Stimulated activated CD4-positive, alpha-beta T cell treated with anti-CD3 and anti-CD28 coated beads, Interleukin-1b, Interleukin-23, amount 100 ng/mL, for 24 hours (primary cell): ENCODE measurements at places on chromosomes 7 and 10.

- no peak for DNase-seq
Observed at GRCh38 chr7:129136887-129137642, 7.4 kb upstream of the TSPAN33 start.

DNA sequence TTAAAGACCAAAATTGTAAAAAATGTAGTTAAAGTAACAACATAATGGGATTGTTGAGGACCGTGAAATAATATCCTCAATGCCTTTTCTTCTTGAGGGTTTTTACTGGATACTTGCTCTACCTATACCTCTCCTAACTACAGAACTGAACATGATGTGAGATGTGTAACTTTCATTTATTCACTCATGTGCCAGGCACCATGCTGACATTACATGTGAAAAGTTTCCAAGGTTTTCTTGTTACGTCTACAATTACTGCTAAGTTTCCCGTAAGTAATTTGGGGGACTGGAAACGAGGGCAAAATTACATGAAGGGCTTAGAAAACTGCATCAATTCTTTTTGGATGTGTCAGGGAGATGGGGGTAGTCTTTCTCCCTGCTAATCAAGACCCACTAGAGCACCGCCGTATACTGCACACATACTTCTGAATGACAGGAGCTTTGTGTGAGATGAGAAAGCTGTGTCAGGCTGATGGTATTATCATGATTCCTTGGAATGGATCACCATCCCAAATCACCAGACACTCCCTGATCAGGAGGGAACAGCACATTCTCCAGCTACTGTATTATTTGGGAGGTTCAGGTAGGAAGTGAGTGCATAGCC is 41.8 kb downstream of the PTPRZ1 start:
- no peak for DNase-seq

DNA sequence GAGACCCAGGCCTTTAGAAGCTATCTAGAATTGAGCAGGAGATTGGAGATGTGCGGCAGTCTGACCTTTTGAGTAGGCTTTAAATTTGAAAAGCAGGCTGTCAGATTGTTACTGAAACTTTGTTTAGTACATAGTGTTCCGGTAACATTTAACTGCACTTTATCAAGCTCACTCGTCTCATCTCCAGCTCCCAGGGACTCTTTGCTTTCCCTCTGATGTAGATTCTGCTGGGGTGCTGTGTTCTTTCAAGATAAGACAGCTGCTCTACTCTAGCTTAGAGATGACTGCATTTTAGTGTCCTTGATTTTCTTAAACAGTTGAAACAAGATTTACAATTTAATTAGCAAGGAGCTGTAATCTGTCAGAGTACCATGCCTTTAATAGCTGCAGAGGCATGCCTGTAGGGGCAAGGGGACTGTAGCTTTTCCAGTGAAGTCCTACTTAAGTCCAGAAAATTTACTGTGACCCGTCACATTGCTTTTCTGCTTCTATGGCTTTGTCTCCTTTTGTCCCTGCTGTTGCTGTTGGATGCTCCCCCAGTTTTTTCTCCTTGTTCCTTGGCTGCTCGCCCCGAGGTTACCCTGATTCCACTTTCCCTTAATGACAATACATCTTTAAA is 56.4 kb upstream of the MTPN start:
- no peak for DNase-seq

- no peak for DNase-seq
Observed at GRCh38 chr7:107479303-107479702, 9.4 kb downstream of the GPR22 start.

GRCh38 chr7:15478401-15478800 is 83.4 kb downstream of the AGMO start:
- DNase-seq, result no peak

GRCh38 chr10:14429043-14429700 is 98.4 kb upstream of the FRMD4A start:
- DNase-seq, result no peak

DNA sequence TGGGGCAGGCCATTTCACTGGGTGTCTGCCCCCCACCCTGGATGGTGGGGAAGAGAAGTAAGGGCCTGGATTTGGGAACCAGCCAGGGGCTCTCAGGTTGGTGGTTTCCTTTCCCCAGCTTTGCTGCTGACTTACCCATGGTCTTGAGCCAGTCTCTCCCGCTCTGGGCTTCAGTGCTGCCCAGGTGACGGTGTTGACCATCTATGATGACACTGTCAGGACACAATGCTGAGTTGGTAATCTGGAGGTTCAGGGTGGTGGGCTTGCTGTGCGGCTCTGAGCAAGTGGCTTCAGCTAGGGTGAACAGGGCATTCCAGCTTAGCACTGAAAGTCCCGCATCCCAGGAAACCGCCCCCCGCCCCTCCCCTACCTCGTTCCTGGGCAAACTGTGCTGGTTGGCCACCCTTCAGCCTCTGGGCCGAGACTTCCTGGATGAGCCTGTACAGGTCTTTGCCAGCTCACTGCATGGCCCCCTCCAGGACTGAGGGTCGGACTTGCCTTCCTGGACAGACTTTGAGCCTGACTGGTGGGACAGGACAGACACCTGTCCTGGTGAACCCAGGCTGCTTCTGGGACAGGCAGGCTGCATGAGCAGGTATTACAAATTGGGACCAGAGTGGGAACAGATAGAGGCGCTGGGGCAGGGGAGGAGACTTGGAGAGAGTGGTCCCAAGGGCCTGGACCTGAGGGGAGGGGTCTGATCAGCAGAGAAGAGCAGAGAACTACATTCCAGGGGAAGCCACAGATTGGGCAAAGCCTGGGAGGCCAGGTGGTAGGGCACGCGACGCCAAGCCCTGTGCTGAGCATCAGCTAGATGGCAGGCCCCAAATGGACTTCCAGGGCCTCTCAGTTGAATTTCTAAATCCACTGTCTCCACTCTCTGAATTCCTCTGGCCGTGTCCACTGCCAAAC is 19.9 kb upstream of the ZMIZ1 start:
- DNase-seq, result no peak

- no peak for DNase-seq
Observed at GRCh38 chr7:144497282-144497681, 93.8 kb upstream of the NOBOX start.

DNA sequence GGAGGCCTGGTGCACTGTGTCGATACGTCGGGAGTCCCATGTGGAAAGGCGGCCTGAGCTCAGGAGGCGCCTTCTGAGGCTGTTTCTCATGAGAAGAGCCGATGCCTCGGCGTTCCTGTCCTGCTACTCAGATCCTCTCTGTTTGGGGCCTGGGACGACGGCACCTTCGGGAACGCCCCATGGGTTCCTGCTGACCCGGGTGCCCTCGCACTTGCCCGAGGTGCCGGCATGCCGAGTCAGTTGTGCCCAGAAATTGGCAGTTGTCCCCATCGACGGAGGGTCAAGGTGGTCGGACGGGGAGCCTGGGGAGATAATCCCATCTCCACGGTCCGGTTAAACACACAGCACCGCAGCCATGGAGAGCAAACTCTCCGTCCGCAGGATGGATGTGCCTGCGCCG is 33.0 kb downstream of the NKX6-2 start:
- DNase-seq, result no peak

DNA sequence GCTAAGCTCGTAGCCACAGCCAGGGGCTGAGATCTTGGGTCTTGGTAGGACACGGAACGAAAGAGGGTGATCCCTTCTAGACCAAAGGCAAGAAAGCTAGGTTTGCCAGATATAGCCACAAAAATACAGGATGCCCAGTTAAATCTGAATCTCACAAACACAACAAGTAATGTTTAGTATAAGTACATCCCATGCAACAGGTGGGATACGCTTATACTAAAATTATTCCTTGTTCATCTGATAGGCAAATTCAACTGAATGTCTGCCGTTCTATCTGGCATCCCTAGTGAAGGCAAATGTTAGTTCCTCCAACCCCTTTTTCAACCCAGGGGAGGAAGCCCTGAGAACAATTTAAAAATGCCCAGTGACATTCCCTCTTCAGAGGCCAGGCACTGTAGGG is 131.1 kb upstream of the MGMT start:
- DNase-seq, result no peak

GRCh38 chr7:64863021-64863420 is 40.1 kb upstream of the ZNF273 start:
- no peak for DNase-seq

- DNase-seq, result no peak
Observed at GRCh38 chr10:71763352-71764127, 9.8 kb downstream of the VSIR start.

- no peak for DNase-seq
Observed at GRCh38 chr10:7029672-7030071, 381.2 kb downstream of the SFMBT2 start.

DNA sequence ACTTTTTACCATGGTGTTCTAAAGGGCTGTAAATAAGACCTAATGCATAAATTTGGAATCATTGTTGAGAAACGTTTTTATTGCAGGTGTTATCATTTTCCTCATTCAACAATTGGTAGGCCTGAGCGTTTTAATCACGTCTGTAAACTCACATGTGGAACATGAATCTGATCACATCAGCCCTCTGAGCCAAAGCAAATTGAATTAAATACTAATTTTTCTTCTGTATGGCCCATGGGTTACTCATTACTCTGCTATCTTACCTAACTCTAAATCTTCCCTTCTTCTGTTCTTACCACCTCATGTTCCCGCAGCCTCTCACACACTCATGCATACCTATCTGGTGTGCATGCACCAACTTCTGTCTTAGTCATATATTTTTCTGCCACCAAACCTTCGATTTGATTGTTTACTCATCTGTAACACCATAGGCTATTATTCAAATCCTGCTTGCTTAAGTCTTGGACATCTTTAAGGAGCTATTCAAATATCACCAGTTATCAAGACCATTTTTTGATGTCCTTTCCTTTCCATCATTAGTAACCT is 82.3 kb downstream of the NXPH1 start:
- DNase-seq, result no peak

DNA sequence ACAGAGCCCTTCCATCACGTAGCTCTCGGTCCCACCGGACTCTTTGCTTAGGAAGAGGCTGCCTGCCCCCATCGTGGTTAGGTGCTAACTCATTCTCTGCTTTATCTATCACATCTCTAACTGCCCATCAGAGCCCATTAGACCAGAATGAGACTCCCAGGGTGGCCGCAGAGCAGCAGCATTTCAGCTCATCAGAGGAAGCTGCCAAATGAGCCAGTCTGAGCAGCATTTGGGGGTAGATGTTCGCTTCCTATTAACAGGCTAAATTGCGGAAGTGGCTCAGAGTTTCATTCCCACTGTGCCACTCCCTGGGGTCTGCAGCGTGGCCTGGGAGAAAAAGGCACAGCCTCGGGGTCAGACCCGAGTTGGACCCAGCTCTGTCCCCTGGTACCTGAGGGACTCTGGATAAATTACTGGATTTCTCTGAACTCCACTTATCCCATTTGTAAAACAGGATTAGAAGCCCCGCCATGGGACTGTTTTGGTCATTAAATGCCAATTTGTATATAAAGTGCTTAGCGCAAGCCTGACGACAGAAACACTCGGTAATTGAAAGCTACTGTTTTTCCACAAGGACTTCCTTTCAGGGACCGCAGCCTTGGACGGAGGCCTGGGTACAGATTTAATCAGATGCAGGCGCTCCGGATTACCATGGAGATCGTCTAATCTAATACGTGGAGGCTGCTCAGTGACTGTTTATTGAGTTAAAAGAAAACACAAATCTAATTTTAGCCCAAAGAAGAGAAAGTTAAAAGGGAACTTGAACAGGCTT is 73.8 kb upstream of the PRLHR start:
- DNase-seq, result no peak

- no peak for DNase-seq
Observed at GRCh38 chr7:36491317-36491716, 101.7 kb downstream of the ANLN start.

DNA sequence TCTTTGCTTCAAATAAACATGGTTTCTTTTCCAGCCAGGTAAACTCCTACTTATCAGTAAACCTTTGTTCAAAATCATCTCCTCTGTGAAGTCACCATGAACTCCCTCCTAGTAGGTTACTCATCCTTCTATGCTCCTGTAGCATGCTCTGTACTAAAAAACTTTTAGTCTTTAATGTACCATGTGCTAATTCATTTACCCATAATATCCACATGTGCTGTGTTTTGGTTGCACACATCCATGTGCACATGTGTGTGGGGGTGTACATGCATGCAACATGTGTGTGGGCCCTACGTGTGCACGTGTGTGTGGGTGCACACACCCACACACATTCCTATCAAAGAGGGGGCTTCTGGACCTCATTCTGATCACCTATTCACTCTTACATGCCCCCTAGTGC is 259.9 kb upstream of the SP4 start:
- no peak for DNase-seq

DNA sequence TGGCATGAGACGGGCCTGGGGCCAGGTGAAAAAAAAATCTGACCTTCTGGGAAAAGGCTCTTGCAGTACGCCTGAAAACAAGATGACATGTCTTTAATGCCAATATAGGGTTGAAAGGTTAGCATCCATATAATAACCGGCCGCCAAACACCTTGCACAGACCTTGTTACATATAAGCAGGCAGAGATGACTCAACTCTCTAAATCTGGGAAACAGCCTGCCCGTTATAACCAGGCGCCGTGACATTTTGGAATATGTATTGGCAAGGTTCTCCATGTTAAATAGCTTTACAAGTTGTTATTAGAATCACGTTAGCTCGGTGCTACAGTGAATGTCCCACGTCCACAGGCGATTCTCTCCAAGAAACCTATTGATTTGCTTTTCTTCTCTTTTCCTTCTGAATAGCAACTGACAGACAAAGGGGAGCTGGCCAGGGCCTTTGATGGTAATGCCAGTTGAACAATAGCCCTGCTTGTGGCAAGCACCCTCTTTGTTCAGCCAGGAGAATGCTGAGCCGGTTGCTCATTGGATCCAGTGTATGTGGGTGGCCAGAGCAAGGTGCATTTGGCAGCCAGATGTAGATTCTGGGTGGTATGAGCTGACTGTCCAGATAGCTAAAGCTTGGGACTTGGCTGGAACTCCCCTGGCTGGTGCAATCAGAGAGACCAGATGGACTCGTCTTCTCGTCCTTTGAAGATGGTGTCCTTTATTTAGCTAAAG is 80.1 kb upstream of the AUTS2 start:
- DNase-seq, result no peak

DNA sequence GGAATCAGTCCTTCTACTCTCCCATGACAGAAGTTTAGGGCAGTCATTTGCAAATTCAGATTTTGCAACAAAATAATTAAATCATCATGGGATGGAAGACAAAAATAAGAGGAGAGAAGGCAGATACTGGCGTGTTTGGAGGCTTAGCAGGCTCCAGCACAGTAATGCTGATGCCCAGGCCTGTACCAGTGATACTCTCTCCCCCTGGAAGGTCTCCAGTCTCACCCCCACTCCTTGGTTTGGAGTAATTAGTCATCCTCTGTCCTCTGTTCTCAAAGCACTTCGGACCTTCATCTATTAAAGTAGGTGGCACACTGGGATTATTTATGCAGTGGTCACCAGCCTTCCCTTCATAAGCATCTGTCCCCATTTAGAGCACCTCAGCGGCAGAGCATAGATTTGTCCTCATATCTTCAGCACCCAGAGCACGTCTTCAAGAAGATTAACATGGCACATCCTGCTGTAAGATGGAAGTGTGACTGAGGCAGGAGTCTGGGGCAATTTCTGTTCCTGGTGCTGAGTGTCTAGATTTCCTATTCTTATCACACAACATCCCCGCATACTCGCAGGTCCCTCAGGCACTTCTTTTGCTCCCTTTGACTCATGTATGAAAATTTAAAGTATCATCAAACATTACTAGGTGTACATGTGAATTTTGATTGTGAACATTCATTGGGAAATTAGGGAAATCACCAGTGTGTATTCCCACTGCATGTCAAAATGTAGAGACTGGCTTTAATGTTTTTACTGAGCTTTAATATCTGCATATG is 31.3 kb upstream of the TRIL start:
- DNase-seq, result no peak

GRCh38 chr7:29332875-29333855 is 138.6 kb downstream of the CHN2 start:
- no peak for DNase-seq
